ENCODE measurements at places on chromosomes 6 and 20.

GRCh38 chr6:48401016-48401415, 290.0 kb upstream of the PTCHD4 start:
- no peak for DNase-seq

DNA sequence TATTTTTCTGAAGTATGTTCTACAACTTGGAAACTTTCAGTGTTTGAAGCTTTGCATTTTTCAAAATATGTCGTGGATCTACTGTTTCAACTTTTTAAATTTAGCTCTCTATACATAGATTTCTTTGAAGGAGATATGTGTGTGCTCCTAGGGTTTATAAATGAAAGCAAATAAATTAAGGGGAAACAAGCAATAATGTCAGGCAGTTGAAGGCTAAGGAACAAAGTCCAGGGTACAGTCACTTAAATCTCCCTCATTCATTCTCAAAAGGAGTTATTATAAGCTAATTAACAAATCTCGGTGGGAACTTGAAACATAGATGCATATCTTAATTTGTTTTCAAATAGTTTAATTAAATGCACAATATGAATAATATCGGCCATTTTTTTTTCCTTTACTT, 79.4 kb downstream of the SAMD5 start:
- DNase-seq = no peak

- DNase-seq = no peak
Observed at GRCh38 chr6:15303162-15303919, 57.5 kb downstream of the JARID2 start.

- no peak for DNase-seq
Observed at GRCh38 chr20:54922636-54923035, 447.2 kb downstream of the DOK5 start.

- no peak for DNase-seq
Observed at GRCh38 chr20:4812216-4812615, 90.5 kb downstream of the PRND start.

GRCh38 chr6:46243754-46244153, 73.0 kb upstream of the ENPP5 start:
- no peak for DNase-seq

DNA sequence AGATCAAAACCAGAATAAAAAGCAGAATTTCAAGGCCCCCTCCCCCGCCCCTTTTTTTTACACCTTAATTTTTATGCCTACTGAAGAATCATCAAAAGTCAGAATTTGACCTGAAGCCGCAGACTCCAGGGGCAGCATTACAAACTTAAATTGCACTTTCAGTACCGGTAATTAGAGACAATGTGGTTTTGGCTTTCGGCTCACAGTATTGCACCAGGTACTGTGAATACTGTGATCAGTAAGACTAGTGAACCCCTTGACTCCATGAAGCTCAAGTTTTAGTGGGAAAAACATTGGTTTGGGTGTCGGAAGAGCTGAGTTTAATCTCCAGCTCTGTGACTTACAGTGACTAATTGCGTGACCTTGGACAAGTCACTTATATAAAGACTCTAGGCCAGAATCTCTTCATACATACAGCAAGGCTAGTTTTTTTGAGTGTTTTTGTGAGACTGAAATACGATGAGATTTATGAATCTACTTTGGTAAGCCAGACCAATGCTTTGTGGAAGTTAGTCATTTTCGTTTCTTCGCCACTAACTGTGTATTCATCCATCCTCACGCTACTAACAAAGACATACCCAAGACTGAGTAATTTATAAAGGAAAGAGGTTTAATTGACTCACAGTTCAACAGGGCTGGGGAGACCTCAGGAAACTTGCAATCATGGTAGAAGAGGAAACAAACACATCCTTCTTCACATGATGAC, 114.7 kb downstream of the SASH1 start:
- DNase-seq = no peak

DNA sequence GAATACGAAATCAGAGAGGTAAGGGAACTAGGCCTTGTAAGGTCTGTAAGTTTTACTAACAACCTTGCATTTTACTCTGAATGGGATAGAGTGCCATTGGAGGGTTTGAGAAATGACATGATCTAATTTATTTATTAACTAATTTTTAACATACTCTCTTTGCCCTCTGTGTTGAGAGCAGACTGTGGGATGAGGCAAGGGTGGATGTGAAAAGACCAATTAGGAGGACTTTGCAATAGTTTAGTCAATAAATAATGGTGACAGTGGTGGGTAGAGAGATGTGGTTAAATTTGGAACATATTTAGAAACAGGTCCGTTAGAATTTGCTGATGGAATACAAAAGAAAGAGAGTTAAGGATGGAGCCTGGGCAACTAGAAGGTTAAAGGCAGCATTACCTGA, 60.0 kb downstream of the MKKS start:
- DNase-seq = no peak

All from stimulated activated CD4-positive, alpha-beta T cell treated with anti-CD3 and anti-CD28 coated beads, Interleukin-15, amount 100 ng/mL, for 1 hour (primary cell).